NCI-H526 (cell line): ENCODE measurements at places on chromosomes 3 and 15.

- DNase-seq, result no peak
Observed at GRCh38 chr3:196604548-196604947, 34.9 kb upstream of the NRROS start.

- DNase-seq, result no peak
Observed at GRCh38 chr3:46412786-46413298, 5.8 kb downstream of the CCRL2 start.

DNA sequence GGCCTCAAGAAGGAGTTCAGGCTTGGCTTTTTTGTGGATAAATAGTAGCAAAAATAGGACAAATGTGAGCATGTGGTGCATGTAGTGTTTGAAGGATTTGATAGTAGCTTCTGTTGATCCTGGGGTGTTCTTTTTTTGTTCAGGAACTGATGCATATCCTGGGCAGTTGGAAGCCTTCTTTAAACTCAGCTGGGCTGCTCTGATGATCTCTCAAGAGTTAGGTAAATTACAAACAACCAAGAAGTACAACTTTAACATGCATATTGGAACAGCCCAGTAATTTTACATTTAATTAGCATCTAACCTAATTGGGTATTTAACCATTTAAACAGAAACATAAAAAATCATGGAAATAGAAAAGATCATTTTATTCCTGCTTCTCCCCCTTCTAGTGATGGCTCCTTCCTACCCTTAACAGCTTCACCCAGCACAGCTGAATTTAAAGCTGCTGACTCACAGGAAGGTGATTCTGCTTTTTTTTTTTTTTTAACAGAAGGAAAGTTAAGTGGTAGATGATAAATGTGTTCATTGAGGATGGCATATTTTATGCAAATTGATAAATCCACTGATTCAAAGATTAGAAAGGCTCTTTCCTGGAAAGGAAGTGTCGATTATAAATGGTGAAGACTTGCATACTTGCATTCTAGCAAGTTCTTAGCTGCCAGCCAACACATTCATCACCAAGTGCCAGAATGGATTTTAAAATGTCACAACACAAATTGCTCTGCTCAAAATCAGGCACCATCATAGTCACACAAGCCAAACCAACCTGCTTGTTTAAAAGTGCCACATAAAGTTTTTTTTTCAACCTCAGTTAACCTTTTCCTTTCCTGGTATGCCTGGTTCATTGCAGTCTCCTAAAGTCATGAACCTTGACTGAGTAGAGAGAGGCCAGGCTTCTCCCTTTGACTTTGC lies 20.0 kb downstream of the SLC35G2 start:
- DNase-seq, result no peak

GRCh38 chr3:128544190-128544589 lies 51.2 kb upstream of the GATA2 start:
- no peak for DNase-seq

- no peak for DNase-seq
Observed at GRCh38 chr15:91488452-91488851, 365.1 kb upstream of the SLCO3A1 start.

DNA sequence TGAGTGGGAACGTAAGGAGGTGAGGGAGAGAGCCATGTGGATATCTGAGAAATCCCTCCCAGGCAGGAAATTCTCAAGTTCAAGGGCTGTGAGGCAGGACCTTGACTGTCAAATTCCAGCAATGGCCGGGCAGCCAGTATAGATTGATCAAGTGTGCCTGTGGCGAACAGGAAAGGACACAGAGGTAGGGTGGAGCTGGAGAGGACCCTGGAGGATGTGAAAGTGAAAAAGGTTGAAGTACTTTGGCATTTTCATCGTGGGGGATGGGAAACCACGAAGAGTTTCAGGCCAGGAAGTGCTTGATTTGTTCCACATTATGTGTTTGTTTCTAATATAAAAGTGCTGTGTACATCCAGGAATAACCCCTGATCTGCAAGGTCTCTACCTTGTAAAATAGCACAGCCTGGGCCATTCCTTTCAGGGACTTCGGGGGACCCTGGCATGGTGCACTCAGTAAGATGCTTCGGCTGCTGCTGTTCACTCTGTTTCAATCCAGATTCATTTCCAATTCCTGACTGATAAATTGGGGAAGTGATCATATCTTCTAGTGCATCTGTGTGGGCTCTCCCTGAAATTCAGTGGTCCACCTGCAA lies 156.6 kb downstream of the MCTP2 start:
- DNase-seq, result no peak

- no peak for DNase-seq
Observed at GRCh38 chr3:4546346-4547178, 53.4 kb downstream of the ITPR1 start.

DNA sequence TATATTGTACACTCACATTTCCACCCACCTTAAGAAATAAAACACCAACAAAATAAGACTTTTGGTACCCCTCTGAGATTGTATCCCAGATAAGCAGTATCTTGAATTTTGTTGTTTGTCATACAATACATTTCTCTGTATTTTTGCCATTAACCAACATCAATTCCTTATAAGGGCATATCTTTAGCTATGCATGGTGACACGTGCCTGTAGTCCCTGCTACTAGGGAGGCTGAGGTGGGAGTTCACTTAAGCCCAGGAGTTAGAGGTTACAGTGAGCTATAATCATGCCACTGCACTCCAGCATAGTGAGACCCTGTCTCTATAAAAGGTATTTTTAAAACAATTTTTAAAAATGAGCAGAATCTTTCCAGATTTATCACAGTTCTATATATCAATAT lies 32.5 kb upstream of the STXBP5L start:
- DNase-seq, result no peak

GRCh38 chr15:93034512-93034911 lies 54.5 kb downstream of the RGMA start:
- DNase-seq, result no peak

DNA sequence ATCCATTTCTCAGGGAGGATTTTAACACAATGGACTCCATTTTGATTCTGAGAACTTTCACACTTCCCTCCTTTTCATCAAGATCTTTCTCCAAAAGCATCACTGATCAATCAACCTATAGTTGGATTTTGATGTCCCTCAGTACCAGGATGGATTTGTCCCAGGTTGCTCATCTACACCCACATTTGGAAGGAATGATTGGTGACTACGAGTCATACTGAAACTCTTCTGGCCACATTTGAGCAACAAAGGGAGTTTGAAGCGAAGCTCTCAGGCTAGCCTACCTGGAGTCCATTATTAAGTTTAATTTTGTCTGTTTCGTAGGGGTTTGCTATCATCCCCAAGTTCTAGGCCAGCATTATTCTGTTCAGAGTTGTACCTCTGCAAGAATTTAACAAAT lies 31.3 kb upstream of the ATP8B4 start:
- DNase-seq, result no peak

GRCh38 chr3:154898443-154898842 lies 181.7 kb upstream of the MME start:
- DNase-seq, result no peak

- DNase-seq, result no peak
Observed at GRCh38 chr3:6189384-6189783, 671.5 kb upstream of the GRM7 start.

DNA sequence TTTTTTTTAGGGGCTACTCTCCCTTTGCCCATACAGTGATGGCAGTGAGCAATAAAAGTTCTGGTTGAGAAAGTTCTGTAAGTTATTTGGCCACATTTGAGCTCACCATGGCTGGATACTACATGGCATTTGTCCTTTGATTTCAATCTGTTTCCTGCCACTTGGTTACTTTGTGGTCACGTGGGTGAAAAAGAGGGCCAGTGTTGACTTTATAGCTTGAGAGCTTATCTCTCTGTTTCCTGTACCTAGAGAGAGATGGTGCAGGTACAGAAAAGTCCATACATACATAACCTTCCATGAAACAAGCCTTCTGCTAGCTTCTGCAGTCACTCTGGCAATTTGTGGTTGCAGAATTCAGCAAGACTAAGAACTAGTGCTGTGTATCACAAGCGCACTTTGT lies 23.4 kb upstream of the MECOM start:
- DNase-seq, result no peak

DNA sequence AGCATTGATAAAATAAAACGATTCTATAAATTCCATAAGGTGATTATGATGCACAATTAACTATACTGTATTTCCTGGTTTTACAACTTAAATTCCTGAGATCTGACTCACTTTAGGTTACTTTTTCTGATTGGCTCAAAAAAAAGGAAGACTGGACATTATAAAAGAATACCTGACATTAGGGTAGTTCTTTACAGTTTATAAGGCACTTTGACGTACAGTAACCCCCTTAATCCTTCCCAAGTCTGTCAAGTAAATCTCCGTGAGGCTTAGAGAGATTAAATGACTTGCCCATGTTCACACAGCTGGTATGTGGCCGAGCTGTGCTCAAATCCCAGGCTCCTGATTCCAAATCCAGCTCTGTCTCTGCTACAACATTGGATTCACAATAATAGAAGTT lies 1.0 kb upstream of the SLTM start:
- DNase-seq, result no peak

DNA sequence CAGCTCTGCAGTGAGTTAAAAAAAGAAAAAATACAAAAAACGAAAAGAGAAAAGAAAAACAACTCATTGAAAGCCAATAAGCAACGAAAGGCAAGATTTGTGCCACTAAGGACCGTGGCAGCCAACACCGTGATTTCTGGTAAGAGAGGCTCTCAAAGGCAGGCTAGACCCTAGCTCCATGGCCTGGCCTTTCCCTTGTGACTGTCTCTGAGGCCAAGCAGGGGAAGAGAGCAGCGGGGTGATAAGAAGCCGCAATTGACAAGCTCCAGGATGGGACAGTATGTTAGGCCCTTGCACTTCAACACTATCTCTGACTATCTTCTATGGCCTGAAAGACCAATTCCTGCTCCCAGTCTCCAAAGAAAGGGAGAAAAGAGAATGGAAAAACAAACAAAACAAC lies 12.4 kb downstream of the APOD start:
- DNase-seq, result no peak

DNA sequence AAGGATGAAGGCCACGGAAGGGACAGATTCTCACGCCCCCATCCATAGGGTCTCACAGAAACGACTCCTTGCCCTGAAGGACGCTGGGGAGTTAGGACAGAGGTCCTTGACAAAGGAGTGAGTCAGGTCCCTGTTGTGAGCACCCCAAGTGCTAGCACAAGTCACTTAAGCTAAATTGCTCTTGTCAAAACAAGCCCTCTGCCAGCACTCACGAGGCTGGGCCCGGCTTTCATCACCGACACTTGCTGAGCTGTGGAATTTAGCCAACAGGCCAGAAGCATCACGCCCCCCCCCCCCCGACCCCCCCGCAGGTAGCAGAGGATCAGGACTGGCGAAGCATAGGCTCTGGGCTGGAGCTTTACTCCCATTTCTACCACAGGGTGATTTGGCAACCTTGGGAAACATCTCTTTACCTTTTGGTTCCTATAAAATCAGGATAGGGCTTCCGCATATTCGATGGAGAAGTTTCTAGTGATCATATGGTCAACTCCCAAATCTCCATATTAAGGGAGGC lies 75.4 kb downstream of the ADCY5 start:
- no peak for DNase-seq

- DNase-seq, result no peak
Observed at GRCh38 chr3:170012683-170013400, 25.0 kb upstream of the GPR160 start.

DNA sequence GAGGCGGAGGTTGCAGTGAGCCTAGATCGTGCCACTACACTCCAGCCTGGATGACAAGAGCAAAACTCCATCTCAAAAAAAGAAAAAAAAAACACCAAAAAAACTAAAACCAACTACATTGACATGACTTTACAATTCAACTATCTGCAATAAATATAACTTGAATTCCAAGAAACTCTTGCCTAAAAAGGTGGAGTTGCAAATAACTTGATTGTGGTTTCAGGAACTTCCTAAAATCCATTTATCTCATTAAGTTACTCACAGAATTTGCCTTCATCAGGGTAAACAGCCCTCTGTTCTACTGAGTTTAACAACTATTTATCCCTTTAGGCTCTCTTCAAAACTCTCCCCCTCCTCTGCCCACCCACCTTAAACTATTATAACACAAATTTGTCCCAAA lies 2.7 kb upstream of the MAPK6 start:
- DNase-seq, result no peak

DNA sequence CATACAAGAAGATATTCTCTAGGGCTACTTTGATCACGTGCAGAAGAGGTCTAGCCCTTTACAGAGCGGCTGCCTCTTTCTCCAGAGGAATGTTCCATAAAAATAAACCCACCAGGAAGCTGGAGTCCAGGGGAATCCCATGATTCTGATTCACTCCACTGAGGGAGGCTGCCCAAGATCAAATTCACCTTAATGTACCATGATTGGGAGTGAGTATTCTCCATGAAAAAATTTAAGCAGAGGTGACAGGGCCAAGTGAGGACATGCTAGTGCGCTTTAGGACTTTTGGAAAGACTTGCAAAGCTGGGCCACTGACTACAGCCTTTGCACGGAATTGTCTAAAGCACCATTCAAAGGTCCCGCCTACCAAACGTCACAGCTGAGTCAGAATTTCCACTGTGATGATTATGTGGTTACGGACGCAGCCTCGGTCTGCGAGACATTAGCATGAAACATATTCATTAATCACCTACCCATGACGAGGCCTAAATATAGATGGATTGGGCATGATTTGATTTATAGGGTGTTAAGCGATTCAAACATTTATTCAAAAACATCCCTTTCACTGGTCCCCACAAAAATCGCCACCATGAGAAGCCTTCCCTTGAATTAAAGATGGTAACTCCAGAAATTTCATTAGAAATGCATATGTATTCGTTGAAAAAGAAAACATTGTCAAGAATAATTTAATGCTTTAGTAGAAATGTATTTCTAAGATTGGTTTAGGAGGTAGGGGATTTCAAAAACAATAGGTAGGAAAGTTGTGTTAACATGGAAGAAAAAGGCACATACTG lies 152.6 kb downstream of the GREM1 start:
- no peak for DNase-seq

DNA sequence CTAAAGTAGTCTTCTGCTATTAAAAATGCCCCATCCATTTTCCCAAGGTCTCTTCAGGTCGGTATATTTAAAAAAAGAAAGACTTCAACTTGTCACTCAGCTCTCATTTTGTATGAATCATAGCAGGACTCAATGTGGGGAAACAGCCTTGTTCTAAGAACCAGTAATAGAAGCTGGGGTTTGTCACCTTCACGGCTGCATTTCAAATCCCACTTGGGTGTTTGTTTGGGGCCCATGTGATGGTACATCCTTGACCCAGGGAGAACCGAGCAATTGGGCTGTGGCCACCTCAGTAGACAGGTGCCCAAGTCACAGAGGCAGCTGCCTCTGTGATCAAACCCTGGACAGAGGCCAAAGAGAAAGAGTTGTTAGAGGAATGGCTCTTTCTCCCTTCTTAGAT lies 70.3 kb upstream of the ARL8B start:
- no peak for DNase-seq

- no peak for DNase-seq
Observed at GRCh38 chr3:46966811-46967210, 9.7 kb downstream of the CCDC12 start.

- no peak for DNase-seq
Observed at GRCh38 chr3:152960684-152961083, 125.8 kb downstream of the P2RY1 start.

- DNase-seq, result no peak
Observed at GRCh38 chr3:113143353-113143752, 68.0 kb upstream of the BOC start.
